ENCODE measurements at places on chromosomes 3 and 15. TPM values are rescaled to one million over a fixed set of nuclear protein-coding genes. Genes with fewer than 3 reads are reported as not detected.

GRCh38 chr15:23629234-23629805 is 18.3 kb downstream of the MAGEL2 start:
- no peak for DNase-seq

DNA sequence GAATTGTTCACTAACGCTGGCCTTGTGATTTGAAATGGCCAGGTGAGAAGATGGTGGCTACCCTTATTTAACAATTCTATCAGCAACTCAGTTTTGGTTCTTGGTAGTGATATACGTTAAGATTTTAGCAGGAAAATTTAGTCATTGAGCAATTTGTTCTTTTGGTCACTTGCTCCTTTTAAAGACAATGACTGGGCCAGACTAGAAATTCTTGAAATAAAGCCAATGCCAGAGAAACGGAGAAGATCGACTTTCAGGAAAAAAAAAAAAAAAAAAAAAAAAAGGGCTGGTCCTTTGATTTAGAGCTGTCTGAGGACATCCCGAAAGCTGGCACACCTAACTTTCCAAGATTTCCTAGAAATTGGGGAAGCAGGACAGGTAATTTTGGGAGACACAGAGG is 178.5 kb downstream of the FNDC3B start:
- DNase-seq, result no peak

- DNase-seq, result no peak
These were observed 5.9 kb upstream of the CD47 start for GRCh38 chr3:108096532-108097321.

DNA sequence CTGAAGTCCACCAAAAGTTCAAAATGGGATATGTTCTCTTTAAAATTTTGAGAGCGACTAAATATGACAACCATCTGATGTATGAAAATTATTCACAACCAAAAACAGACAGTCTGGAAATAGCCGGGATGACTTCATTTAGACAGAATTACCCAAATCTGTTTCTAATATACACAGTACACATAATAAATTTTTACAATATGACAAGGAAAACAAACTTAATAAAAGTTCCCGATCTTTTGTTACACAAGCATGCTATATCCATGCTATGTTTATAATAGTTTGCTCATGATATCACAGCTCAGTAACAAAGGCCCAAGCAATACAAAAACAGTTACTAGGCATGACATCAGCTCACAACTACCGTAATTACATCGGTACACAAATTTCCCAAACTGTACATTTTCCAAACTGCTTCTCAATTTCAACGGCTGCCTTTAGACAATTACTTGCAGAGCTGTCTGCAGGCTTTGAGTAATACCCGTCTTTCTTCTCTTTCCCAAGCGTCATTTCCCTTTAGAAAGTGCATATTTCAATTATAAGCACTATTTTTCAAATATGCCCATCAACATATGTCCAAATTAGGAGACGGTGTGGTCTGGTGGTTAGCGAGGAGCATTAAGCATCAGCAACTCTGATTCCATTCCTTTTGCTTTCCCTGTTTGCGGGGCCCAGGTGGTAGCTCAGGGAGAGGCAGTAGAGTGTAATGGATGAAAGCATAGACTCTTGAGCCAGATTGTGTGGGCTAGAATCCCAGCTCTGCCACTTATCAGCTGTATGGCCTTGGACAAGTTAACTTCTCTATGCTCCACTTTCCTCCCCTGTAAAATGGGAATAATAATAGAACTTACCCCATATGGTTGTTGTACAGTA is 481.2 kb downstream of the FOXP1 start:
- no peak for DNase-seq

DNA sequence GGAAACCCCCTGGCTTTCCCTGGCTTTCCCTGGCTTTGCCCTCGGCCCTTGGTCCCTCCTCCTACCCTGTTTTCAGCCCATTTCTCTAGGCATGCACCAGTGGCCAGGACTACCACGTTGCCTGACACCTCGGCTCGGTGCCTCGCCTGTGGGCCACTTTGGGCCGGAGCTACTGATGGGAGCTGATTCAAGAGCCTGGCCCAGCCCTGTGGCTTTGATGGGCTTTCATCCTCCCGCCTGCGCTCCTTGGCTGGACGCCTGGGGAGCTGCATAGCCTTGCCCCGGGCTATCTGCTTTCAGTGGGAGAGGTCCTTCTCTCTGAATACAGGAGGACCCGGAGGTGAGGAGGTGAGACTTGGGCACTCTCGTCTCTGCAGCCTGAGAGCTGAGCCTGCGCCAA is 192.7 kb upstream of the HES1 start:
- DNase-seq, result no peak

Gene FSIP1
- total RNA-seq, result 1.4 TPM

Gene DPP8
- total RNA-seq, result 52.5 TPM
